Stimulated activated CD8-positive, alpha-beta memory T cell treated with anti-CD3 and anti-CD28 coated beads, Interleukin-4, amount 100 ng/mL, for 4 hours (primary cell): ENCODE measurements at places on chromosomes 13 and 19.

DNA sequence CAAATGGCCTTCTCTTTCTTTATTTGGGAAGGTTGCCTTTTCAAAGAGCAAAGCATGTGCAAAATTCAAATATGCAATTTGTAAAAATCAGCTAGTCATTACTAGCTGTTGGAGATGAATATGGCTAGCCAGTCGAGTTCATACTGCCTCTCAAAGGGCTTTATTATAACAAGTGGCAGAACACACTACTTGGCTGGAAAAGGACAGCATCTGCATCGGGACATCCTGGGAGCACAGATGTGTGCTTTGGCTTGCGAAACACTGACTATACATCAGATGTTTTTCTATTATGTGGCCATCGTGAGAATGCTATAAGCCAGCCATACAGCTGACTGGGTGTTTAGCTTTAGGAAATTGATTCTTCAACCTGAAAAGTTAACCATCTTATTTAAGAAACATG lies 424.2 kb downstream of the KCTD12 start:
- DNase-seq = no peak

DNA sequence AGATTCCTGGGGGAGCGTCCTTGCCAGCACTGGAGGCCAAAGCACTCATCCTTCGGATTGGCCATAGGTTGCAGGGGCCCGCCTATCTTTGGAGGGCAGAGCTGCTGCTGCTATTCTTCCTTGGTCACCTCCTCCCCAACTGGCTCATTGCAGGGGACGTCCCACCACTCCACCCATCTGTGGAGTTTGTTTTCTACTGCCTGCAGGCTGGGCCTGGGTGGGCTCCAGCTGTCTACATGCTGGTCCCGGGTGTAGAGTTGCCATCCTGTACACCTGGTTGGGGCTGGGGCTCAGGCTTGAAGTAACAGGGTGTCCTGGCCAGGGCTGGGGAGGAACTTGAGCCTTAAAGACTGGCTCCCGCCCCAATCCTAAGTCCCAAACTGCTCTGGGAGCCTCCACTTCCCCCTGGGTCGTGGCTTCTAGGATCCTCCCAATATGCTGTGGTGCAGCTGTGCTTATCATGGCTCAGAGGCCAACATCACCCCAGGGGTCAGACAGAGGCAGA lies 2.1 kb downstream of the RNF225 start:
- no peak for DNase-seq

GRCh38 chr13:99472122-99472440 lies 29.2 kb upstream of the TM9SF2 start:
- no peak for DNase-seq

DNA sequence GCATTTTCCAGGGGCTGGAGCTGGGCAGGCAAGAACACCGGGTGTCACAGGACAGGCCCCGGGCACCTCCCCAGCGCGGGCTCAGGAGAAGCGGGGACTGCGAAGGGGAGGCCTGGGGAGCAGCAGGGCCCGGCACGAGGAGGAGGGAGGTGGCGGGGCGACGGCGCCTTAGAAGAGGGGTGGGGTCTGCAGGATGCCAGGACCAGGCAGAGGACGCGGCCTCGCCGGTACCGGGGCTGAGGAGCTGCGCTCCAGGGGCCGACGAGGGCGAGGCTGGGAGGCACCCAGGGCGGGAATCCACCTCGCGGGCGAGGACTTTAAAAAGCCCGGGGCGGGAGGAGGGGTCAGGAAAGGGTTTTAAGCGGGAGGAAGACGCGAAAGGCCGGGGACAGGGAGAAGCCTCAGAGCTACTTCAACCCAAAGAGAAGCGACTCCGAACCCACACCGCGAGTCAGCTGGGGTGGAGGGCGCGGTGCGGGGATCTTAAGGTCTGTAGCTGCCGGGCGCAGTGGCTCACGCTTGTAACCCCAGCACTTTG lies 665 bp downstream of the ZNF347 start:
- no peak for DNase-seq

DNA sequence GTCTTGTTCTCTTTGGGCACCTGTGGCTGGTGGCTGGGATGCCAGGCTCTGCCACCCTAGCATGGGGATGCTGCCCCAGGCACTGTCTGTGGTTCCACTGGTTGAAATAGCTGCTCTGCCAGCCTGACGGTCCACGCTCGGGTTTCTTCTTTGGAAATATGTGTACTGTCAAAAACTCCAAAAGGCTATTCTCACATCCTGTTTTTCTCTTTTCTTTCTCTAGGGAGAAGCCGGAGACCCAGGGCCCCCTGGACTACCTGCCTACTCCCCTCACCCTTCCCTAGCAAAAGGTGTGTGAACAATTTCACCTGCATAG lies 115.0 kb downstream of the RAB20 start:
- DNase-seq = no peak

DNA sequence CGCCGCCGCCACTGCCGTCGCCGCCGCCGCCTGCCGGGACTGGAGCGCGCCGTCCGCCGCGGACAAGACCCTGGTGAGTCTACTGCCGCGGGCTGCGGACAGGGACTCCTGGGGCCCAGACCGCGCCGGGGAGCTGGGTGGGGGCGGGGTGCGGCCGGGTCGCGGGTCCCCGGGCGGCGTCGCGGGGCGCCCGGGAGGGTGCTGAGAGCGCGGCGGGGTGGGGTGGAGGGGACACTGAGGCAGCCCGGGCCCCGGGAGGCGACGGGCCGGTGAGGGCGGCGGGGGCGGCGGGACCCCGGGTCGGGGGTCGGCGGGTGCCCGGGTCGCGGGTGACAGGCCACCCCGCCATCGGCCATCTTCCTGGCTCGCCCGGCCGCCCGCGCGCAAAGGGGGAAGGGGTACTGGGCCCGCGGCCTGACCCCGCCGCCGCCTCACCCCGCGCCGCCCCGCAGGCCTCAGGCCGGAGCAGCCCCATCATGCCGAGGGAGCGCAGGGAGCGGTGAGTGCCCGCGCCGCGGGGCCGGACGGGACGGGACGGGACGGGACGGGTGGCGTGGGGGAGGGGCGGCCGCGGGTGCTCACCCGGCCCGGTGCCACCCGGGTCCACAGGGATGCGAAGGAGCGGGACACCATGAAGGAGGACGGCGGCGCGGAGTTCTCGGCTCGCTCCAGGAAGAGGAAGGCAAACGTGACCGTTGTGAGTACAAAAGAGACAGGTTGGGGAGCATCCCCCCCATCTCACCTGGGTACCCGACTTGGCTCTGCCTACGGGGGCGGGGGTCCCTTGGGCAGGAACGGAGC lies 489 bp downstream of the CCNE1 start:
- no peak for DNase-seq

GRCh38 chr19:1945899-1946298 lies 4.9 kb downstream of the CSNK1G2 start:
- DNase-seq = no peak

DNA sequence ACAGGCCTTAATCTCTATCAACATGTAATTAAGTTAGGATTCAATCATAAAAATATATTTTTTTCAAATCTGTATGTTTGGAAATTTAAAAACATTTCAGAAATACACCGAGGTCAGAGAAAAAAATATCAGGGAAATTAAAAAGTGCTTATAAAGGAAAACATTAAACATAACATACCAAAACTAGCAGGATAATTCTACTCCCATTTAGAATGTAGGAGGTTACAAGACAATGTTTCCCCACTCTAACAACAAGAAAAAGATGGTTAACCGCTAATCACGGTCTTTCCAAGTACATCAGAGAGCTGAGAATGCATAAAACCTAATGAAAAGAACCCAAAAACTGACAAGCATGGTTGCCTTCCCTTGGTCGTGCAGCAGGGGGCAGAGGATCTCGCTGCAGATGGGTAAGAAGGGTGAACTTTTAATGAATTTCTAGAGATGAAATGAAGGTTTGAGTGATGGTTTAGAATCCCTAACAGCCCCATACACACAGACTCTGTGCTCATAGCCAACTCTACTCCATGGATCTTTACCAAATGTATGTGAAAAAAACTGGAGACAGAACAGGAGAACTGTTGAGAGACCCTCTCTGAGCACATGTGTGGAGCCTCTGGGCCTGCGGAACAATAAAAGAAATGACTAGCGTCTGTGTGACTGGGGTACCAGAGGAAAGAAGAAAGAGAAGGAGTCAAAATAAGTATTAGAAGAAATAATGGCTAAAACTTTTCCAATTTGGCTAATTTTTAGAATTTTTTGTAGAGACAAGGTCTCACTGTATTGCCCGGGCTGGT lies 51.3 kb upstream of the LSM14A start:
- DNase-seq = no peak

GRCh38 chr19:801861-802497 lies 4.7 kb downstream of the PTBP1 start:
- DNase-seq = no peak

DNA sequence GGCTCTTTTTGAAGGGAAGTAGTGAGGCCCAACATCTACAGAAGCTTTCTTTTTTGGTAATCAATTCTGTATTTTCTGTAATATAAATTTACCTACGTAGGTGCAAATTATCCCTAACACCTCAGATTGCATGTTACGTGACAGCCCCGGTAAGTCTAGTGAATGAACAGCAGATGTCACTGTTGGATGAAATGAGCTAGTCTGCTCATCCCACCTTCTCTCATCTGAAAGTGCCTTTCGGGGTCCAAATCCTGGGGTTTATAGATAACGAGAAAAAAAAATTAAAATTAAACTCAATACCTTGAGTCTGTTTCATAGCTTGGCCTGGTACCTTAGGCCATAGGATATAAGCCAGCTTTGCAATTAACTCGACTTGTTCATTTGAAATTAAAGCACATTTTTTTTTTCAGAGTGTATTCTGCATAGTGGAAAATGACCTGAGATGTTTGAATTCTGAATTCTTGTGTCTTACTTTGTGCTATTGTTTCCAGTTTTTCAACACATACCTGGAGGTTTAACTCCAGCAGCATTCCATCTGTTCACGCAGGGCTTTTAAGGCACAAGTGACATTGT lies 548.2 kb downstream of the GPC5 start:
- DNase-seq = no peak

GRCh38 chr13:29529754-29530153 lies 65.7 kb downstream of the SLC7A1 start:
- DNase-seq = no peak

DNA sequence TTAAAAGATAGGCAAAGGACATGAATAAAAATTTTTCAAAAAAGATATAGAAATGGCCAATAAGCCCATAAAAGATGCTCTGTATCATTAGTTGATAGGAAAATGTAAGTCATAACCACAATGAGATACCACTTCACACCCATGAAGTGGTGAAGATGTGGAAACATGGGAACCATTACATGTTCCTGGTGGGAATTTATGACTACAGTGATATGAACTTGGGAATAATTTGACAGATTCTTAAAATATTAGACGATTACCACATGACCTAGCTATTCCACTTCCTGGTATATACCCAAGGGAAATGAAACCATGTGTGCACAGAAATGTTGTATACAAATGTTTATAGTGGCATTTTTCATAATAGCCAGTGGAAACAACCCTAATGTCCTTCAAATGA lies 232.2 kb downstream of the GGACT start:
- no peak for DNase-seq

GRCh38 chr13:53010374-53011105 lies 18.1 kb upstream of the OLFM4 start:
- DNase-seq = no peak

- DNase-seq = no peak
Measured at GRCh38 chr13:104984296-104984818, 1551.1 kb downstream of the EFNB2 start.

GRCh38 chr19:35585848-35586247 lies at the start of gene PMIS2:
Gene PMIS2, plus strand, starts transcription at chr19:35586173. Its CDS starts 87 bp downstream, at chr19:35586260.
- no peak for DNase-seq

- no peak for DNase-seq
Measured at GRCh38 chr19:2978166-2978767, 903 bp downstream of the TLE6 start.

DNA sequence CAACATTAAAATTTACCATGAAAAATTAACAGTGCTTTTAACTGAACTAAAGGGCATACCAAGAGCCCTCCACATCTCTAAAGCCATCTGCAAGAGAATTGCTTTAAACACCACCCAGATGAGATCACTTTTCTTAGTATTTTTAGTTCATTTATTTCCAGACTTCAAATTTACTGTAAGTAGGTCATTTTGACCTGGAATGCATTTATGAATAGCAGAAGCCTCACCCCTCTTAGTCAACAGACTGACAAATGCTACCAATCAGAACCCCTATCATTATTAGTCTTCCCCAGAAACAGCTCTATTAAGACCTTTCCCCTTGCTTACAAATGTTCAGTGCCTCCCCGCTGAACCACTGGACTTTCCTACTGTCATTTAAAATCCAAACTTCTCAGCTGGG lies 27.3 kb downstream of the RUBCNL start:
- no peak for DNase-seq

DNA sequence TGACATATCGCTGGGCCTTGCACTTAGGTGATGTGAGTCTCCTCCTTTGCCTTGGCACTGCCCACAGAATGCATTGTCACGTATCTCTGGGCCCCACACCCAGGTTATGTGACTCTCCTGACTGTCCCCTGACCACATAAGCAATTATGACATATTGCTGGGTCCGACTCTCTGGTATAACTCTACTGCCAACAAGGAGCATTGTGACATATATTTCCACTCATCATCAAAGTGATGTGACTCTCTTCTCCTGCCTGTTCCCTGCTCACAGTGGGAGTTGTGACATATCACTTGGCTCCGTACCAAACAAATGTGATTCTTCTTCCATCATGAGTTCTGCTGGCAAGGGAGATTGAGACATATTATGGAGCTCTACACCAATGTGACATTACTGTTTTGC lies 15.4 kb upstream of the ZNF681 start:
- DNase-seq = no peak

GRCh38 chr13:98557937-98558792 lies 18.7 kb downstream of the STK24 start:
- DNase-seq = no peak

- no peak for DNase-seq
Measured at GRCh38 chr19:48630296-48631063, 6.7 kb downstream of the DBP start.

- DNase-seq = no peak
Measured at GRCh38 chr13:110447058-110447511, 114.4 kb downstream of the RAB20 start.

DNA sequence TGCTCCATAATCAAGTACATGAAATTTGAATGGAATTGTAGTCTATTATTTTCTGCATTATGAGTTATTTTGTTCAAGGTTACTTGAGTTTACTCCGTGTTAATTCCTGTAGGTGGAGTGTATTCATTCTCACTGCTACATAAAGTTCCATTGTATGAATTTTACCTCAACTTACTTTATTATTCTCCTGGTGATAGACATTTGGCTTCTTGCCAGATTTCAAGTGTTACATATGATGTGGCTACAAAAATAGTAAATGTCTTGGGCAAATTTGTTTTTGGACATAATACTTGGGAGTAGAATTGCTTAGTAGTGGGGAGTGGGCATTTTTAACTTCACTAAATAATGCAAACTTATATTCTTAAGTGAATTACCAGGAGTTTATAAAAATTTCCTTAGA lies 328.9 kb downstream of the SHISA2 start:
- DNase-seq = no peak

DNA sequence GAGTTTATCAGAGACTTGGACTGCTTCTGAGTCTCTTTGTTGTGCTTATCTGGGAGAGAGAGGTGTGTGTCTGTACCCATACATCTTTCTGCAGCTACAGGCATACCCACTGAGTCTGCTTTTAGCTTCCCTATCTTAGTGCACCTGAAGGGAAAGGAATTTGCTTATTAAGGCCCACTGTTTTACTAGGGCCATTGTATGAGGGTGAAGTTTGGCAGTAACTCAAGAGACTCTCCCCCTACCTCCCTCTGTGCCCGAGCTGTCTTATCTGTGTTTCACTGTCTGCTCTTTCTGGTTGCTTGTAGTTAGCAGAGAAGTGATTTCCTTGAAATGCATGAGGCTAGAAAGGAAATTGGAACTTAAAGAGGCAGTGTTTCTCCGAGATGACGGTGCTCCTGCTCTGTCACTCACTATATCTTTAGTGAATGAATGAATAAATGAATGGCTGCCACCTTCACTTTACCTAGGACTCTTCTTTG lies 678 bp upstream of the CD33 start:
- DNase-seq = no peak

GRCh38 chr19:29367791-29368222 lies 154.9 kb upstream of the UQCRFS1 start:
- no peak for DNase-seq
